ENCODE measurements at places on chromosomes 6 and 20.

DNA sequence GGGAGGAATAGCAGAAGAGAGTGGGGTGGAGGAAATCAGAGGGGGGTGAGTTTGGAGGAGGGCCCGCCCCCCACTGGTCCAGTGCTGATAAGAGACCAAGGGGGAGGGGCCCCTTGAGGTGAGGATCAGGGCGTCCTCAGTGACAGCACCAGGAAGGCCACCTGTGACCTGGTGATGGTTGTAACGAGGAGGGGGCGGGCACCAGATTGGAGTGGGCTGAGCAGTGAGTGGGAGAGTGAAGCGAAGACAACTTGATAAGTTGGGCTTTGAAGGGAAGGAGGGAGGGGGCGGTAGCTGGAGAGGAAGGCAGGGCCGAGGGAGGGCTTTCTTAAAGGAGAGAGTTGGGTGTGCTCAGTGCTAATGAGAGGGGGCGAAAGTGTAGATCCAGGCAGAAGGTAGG lies 30.7 kb downstream of the CDH22 start:
- DNase-seq: no peak

DNA sequence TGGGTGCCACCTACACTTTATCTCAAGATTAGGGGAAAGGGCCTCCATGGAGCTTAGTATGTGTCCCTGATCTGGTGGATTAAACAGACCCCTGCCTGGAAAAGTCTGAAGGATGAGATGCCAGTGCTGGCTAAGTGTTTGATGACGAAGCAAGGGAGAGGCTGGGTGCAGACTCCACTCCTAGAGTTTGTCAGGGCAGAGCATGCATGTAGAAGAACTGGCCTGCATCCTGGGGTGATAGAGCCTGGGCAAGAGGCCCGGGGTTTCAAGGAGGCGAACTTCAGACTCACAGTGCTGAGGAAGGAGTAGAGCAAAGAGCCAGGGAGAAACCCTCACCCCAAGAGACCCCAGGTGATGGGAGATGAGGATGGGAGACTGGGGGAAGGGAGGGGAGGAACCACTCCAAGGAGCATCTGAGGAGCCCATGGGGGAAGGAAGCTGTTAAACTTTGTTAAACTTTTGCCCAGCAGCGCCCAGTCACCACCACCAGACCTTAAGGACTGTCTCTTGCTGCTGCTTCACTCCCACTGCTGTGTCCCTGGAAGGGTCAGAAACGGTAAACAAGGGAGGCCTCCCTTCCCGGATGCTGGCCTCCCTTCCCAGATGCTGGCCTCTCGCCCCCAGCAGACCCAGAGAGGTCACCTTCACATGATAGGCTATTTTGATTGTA lies 61.6 kb downstream of the RPRD1B start:
- DNase-seq: no peak

DNA sequence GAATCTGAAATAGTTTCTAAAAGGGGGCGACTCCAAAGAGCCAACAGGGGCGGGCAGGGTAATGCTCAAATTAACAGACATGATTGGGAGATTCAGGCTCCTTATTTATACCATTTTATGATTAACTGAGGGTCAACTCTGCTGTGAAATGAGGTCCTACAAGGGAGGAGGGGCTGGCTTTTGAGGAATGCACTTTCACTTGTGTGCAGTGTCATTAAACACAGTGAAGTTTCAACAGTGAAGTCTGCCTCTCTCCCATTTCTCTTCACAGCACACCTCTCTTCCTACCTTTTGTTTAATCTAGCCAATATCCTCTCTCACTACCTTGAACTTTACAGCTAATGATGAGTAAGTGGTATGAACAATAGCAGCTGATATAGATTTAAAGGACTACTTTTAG lies 557.3 kb upstream of the CITED2 start:
- DNase-seq: no peak

- no peak for DNase-seq
These were observed 3.0 kb downstream of the SLC22A1 start for GRCh38 chr6:160124605-160125004.

DNA sequence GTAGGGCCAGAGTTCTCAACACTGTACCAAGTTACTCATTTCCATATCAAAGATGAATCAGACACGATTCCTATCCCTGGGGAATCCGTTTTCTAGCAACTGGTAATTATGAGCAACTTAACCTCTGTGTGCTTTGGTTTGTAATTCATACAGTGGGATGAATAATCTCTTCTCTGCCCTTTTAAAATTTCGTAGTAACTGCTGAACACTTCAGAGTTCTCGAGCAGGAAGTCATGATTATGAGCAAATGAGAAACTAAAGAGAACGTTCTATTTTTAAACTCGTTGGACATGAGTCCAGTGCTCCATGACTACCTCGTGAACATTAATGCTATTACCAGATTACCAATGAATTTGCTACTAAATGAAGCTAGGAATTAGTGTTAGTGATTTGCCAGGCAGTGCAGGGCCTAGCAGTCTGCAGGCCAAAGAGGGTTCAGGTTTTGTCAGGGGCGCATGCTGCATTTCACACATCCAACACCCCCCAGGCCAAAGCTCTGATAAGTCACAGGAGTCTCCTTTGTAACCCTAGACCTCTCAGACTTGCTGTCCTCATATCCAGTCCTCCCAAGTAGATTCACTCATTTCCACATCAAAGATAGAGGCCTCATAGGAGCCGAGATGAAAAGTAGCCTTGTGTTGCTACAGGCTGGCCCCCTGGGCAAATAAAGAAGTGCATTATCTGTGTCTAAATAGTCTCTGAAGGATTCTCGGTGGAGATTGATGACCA lies 45.8 kb upstream of the VSTM2L start:
- DNase-seq: no peak

GRCh38 chr20:45344168-45344860 lies 3.9 kb downstream of the SDC4 start:
- DNase-seq: no peak

GRCh38 chr6:26543953-26544352 lies 5.8 kb downstream of the HMGN4 start:
- DNase-seq: no peak

- no peak for DNase-seq
These were observed 1.1 kb downstream of the HSF2 start for GRCh38 chr6:122400462-122401089.

- DNase-seq: no peak
These were observed 949 bp upstream of the SLC17A3 start for GRCh38 chr6:25874822-25875562.

DNA sequence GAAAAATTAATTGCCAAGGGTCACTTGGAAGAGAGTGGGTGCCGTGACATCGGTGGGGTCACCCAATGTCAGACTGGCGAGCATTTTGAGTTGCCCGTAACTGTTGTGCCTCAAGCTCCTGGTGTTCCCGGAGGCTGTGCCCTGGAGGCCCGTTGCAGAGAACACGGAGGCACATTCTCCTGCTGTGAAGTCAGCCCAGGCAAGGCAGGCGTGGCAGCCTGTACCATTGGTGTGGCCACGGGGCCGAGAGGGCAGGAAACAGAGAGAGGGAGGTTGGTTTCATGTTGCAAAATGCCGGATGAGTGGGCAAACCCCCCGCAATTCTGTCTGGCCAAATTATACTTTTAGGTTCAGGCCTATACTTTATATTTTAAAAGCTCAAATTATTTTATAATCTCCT lies 81.2 kb downstream of the THBS2 start:
- no peak for DNase-seq

DNA sequence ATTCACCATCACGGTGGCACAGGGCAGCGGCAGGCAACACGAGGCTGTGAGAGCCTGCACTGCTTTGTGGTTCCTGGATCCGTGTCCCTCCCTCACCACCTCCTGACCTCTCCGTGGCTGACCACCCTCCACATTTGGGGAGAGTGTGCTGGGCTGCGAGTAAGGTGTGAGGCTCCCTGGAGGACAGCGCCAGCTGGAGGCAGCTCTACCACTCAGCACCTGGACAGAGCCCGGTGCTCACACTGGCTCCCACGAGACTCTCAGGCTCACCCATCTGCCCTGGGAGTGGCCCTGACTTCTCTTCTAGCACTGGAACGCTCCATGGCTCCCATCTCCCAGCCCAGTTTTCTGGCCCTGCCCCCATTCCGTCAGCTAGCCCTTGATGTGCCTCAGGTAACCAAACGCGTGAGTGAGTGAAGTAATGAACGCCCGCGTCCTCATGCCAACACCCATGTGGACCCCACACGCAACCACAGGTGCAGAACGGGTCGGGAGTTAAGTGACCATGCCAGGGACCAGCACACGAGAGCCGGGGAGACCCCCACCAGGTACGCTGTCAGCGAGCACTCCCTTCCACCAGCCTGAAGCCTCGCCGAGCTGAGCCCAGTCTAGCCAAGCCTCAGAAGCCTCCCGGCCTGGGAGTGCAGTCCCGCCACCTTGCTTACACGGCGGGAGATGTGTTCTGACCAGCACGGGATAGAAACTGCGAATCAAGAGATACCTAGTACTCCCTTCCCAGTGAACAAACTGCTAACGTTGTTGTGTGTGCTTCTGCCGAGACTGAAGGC lies 137.2 kb downstream of the WDR27 start:
- DNase-seq: no peak

- DNase-seq: no peak
These were observed 143.6 kb upstream of the GJE1 start for GRCh38 chr6:141988954-141989705.

- DNase-seq: no peak
These were observed 2.1 kb downstream of the RPS21 start for GRCh38 chr20:62388839-62389600.

- no peak for DNase-seq
These were observed 16.4 kb upstream of the CFAP206 start for GRCh38 chr6:87391334-87391733.

GRCh38 chr20:47464380-47465101 lies 37.1 kb upstream of the NCOA3 start:
- no peak for DNase-seq

GRCh38 chr6:119182875-119183274 lies 104.4 kb upstream of the FAM184A start:
- no peak for DNase-seq

GRCh38 chr6:132788658-132789395 lies 9.6 kb downstream of the SLC18B1 start:
- no peak for DNase-seq

GRCh38 chr20:11867291-11867919 lies 50.3 kb upstream of the BTBD3 start:
- DNase-seq: no peak

GRCh38 chr6:84554074-84554473 lies 210.3 kb downstream of the TBX18 start:
- no peak for DNase-seq

- DNase-seq: no peak
These were observed 34.7 kb upstream of the IRF4 start for GRCh38 chr6:356828-357251.

- no peak for DNase-seq
These were observed 25.8 kb upstream of the BRPF3 start for GRCh38 chr6:36170704-36171103.

- no peak for DNase-seq
These were observed 110.3 kb upstream of the GGTLC1 start for GRCh38 chr20:24098886-24099285.

DNA sequence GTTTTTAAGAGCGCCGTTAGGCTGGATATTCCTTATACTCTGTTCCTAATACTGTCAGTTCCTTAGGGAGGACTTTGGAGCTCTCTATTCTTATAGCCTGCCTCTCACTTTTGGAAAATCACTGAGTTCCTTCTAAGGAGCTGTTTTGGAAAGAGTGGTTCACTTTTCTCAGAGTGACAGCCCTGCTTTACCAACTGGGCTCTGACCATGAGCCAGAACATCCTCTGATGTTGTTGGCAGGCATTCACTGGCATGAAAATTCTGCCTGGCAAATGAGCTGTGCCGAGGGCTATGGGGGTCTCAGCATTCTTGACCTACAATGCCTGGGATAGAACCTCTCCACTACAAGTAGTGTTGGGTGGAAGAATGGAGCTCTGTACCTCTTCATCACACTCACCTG lies 14.9 kb upstream of the SEMG1 start:
- no peak for DNase-seq

DNA sequence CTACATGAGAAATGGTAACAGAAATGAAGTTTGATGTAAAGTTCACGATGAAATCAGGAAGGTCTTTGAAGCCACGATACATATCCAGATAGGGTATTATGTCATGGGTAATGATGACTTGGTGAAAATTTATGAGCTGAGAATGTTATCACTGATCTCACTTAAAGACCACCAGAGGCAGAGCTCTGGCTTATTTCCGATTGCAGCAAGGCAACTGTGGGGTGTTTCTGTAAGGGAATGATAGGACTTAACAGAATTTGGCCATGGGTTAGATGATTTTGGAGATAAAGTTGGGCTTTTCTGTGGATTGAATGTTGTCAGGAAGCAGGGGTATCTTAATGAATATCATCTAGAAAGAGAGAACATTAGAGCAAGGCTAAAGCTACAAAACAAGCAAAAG lies 508.4 kb downstream of the HDGFL1 start:
- DNase-seq: no peak

GRCh38 chr6:17278289-17279063 lies 2.7 kb upstream of the RBM24 start:
- DNase-seq: no peak

- DNase-seq: no peak
These were observed 113.0 kb downstream of the SYCP2 start for GRCh38 chr20:59820204-59821041.

GRCh38 chr20:9550871-9551270 lies 36.5 kb downstream of the LAMP5 start:
- no peak for DNase-seq

DNA sequence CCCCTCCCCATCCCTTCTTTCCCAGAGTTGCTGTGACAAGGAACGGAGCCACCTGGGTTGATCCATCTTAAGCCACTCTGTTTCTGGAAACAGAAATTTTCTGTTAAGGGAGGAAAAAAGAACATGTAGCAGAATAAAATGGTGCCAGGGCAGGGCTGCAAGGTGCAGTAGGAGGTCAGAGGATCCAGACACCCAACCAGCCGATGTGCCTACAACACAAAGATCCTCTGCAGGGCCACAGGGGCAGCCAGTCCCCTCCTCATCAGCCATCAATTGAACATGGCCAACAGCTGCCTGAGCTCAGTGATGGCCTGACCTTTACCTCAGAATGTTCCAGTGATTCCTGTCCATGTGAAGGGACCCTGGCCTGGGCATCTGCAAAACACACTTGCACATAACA lies 11.9 kb downstream of the MDFI start:
- no peak for DNase-seq

GRCh38 chr20:44572551-44573500 lies 9.6 kb upstream of the PKIG start:
- no peak for DNase-seq

DNA sequence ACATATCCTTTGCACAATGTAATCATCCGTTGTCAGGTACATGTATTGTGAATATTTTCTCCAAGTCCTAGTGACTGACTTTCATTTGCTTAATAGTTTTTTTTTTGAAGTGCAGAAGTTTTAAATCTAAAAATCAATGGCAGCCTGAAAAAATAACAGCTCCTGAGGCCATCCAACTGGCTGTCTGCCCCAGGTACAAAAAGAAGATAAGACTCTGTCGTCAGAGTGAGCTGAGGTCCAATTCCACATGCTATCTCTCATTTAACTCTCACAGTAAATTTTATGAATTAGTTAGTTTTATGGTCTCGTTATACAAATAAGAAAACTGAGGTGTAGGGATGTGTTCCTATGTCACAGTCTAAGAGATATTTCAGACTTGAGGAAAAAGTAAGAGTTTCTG lies 21.0 kb upstream of the SLPI start:
- DNase-seq: no peak

Data from activated CD8-positive, alpha-beta memory T cell treated with anti-CD3 and anti-CD28 coated beads for 4 hours (primary cell).